ENCODE measurements at places on chromosomes 2 and 18.

DNA sequence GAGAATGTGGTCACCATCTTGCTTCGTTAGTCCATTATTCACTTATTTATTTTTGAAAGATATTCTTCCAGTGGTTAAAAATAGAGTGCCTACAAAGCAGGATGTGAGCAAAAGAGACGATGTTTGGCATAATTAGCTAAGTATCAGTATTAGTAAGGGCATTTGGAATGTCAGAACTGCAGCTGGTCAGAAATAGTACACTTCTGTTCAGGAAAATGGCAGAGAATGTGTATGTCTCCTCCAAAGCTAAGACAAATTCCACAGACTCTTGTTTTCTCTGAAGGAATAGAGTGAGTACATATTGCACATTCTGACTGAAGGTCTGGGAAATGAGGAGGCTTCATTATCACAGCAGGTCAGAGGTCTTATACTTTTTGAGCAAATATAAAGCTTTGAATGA lies 209.0 kb downstream of the L3MBTL4 start:
- DNase-seq: no peak

- no peak for DNase-seq
Observed at GRCh38 chr18:40935423-40935822, 1019.6 kb upstream of the PIK3C3 start.

DNA sequence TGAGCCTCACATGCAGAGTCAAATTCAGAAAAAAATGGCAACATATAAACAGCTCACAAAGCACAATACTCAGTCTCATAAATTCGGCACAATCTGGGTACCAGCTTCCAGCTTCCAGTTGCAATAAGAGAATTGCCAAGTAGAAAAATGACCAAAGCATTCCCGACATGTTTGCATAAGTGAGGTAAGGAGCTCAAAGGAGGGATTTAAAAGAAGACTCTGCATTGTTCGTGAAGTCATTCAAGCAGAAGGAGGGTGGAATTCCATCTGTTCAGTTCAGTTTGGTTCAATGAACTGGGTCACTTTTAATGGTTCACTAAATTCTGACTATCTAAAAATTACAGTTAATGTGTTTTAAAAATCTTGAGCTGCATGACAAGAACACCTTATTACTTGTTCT lies 106.7 kb upstream of the KLHL14 start:
- DNase-seq: no peak

DNA sequence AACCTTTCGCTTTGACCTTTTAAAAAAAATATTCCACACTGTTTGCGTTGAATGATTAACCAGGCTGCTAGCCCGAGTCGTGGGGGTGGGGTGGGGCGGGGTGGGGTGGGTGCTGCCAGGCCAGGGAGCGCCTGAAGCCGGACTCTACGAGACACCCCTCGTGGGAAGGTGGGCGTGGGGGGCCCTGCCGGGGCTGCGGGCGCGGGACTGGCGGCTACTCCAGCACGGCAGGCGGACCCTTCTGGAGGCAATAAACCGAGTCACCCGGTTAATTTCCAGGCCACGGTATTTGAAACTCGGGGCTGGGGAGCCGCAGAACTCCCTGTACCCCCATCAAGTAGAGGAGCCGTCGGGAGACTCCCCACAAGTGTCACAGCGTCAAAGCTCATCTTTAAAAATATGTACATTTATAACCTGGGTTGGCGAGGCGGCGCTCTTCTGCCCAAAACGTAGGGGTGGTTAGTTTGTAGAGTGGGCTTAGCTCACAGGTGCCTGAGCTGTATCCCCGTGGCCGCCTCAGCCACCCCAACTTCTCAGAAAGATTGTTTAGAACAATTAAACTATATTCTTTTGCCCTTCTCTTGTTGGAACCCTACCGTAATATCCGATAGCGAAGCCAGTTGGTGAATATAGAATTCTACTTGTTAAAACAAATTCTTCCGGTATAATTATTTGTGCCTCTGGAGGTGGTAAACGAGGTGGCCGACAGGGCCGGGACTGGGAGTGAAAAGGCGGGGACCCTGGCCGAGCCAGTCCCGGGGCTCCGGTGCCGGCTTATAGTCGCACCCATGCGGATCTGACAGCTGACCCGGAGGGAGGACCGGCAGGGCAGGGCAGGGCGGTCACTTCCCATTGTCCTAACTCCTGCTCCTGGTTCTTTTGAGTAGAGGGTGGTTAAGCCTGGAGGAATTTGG lies 1.4 kb downstream of the B3GNT2 start:
- DNase-seq: peak; percentile 43

DNA sequence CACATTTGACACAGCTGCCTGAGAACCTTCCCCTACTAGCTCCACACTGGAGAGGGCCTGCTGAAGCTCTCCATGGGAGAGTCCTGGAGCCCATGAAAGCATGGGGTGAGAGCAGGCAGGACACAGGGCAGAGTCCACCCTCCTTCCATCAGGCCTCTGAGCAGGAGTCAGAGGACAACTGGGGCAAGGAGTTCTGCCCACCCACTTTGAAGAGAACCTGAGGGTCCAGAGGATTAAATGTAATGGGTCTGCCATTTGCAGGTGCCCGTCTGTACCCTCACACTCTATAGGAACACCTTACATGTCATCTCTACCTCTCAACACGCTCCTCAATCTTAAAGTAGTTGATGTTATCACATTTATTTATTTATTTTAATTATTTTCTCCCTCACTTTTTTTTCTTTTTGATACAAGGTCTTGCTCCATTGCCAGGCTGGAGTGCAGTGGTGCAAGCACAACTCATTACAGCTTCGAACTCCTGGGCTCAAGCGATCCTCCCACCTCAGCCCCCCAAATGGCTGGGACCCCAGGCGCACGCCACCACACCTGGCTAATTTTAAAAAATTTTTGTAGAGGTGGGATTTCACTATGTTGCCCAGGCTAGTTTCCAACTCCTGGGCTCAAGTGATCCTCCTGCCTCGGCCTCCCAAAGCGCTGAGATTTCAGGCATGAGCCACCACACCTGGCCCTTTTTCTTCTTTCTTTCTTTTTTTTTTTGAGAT lies 10.2 kb downstream of the ADRA2B start:
- no peak for DNase-seq

DNA sequence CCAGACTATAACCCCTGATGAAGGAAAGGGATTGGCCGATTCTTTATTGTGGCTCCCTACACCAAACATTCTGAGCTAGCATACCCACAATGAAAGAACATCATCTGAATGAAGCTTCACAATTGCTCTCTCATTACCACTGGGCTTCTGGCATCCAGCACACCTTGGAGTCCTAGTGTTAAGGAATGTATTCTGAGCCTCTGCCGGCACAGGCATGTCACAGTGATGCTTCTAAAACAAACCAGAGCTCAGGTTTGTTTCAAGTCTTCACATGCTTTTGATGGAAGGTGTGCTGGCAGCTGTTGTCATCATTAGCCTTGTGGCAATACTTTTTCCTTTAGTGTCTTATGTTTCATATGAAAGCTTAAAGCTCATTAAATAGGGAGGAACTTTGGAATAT lies 76.3 kb upstream of the RBBP8 start:
- DNase-seq: no peak

DNA sequence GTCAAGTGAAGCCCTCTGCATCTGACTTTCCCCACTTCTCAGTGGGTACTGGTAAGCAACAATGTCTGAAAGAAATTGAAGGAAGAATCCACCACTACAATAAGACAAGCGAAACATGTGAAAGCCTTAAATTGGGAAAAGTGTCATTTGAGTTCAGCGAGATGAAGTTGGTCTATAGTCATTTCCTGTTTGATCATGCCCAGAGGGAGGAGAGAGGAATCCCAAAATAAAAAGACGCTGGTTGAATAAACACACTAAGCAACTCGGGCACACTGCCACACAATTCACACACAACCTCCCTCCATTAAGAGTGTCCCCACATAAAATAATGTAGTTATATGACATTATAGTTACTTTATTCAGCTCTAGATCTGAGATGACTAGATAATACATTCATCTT lies 166.1 kb downstream of the CBLN2 start:
- no peak for DNase-seq

All from GM10248 (cell line).